C1 segment of cervical spinal cord (tissue), 14 donors: ENCODE measurements at places on chromosomes 2 and 18.

DNA sequence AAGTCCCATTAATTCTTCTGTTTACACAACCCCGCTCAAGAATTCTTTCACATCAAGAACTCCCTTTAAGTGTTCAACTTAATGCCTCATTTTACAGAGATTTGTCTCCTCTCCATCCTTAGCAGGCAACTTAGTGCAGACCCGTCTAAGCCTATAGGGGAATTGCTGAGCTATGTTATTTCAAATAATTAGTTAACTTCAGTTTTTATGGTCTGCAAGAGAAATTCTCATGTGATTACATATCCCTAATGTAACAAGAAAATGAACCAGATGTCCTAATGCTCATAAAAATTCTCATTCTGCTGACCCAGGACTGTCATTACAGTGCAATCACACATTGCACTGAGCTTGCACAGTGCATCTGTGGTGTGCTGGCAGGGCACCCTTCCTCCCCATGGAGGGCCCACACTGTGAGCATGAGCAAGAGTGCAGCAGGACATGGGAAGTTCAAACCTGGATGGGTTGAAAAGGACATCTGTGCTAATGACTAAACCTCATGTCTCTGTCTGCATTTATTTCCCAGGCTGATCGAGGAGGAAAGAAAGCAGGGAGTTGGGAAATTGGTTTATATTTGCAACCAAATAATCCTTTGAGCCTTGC lies 97.1 kb downstream of the COL5A2 start:
- DNase-seq: no peak

- no peak for DNase-seq
Measured at GRCh38 chr2:240169486-240170353, 29.3 kb upstream of the OTOS start.

- DNase-seq: no peak
Measured at GRCh38 chr2:105904938-105905337, 160.2 kb downstream of the NCK2 start.

GRCh38 chr2:133667085-133667484 lies 98.8 kb upstream of the NCKAP5 start:
- DNase-seq: no peak

- DNase-seq: no peak
Measured at GRCh38 chr2:113175042-113175628, 1.4 kb downstream of the PSD4 start.

- DNase-seq: no peak
Measured at GRCh38 chr2:41716497-41716896, 331.3 kb upstream of the PKDCC start.

- DNase-seq: no peak
Measured at GRCh38 chr2:62733546-62733945, 28.0 kb downstream of the EHBP1 start.

DNA sequence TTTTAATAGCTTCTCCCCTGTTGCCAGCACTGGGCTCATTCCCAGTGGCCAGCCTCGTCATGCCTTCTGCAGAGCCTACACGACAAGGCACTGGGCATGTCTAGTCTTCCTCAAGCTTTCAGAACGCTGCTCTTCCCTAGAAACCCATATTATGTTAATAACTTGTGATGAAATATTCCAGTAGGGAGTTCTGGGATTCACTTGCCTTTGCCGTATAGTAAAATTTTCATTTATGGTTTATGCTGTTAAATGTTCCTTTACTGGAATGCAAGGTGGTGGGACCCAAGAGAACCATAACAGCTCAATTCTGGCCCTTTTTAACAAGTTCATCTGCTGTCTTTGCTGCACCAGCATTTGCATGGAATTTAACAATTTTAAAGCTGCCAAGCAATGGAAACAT lies 45.5 kb upstream of the SLC14A1 start:
- DNase-seq: no peak

DNA sequence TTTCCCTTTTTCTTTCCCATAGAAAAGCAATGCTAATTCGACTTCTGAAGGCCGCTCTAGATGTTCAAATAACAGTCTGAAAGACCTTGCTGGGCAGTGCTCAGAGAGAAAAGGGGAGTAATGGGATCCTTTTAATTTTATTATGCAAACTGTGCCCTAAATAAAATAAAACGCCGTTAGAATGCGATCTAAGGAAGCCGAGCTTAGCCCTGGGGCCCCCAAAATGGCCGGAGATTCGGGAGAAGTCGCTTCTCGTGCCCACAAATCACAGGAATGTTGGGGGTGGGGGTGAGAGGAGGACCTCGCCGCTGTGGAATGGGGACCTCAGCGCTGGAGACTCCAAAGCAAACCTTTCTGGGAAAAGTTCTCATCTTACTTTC lies 8.4 kb upstream of the POU3F3 start:
- DNase-seq: no peak

DNA sequence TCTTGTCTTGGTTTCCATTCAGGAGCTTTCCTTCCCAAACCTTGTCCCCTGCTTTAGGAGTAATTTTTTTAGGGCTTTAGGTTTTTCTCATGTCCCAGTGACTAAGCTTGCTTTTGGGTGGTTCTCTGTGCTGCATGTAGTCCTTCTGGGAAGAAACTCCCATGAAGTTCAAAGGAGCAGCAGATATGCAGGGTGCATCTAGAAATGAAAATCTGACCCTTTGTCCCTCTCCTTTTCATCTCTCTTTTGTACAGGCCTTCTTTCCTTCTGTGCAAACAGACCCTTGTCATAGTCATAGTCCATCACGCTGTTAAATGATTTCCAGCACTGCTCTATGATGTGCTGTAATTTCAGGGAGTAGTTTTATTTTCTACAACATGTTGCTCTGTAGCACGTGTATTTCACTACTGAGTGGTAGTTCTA lies 20.4 kb downstream of the FMNL2 start:
- no peak for DNase-seq

- peak; percentile 67 for DNase-seq
Measured at GRCh38 chr2:240957656-240958365, 40.6 kb upstream of the SNED1 start.

DNA sequence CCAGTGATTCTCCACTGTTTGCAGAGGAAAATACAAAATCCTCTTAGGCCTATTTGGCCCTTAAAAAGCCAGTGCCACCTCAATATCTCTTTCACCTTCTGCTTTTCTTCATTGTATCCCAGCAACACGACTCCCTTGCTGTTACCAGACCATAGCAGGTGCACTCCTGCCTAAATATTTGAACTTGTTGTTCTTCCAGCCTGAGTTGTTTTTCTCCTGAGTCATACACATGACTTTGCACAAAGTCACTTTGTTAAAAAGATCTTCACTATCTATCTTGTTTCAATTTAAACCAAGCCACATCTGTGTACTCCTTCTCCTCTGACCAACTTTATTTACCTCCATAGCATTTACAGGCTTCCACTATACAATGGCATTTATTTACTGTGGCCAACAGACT lies 103.6 kb downstream of the LRRTM4 start:
- DNase-seq: no peak

- no peak for DNase-seq
Measured at GRCh38 chr2:164771897-164772296, 69.7 kb downstream of the COBLL1 start.

- no peak for DNase-seq
Measured at GRCh38 chr18:41933778-41934177, 21.3 kb upstream of the PIK3C3 start.

DNA sequence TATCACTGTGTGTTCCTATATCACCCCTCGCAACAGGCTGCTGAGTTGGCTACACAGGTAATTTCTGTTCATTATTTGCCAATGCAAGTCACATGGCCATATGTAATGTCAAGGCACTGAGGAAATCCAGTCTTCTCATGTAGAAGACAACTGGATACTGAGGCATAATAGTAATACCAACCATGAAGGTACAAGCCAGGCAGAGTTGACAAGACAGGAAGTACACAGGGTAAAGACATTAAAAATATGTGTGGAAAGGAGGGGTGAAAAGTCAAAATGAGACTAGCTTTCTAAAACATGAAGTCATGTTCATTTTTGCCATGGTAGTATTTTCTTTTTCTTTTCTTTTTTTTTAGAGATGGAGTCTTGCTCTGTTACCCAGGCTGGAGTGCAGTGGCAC lies 17.5 kb upstream of the RNF138 start:
- DNase-seq: no peak

DNA sequence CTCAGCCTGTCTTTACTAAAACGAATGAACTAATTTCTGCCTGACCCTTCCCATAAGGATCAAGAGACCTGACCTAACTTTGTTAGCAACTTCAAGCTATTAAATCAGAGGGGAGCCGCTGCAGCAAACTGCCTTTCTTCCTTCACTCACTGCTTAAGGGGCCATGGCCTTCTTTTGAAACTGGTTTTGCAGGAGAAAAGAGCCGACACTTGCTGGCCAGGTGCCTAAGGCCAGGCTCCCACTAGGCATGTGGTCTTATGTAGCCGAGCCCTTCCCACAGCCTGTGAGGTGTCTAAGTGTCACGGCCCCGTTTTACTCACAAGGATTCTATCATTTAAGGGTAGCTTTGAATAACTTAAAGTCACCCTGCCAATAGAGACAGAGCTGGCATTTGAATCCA lies 130.8 kb downstream of the ZNF236 start:
- no peak for DNase-seq

GRCh38 chr2:100891906-100892642 lies 72.1 kb downstream of the NPAS2 start:
- no peak for DNase-seq
